ENCODE measurements at places on chromosomes 2 and 18. TPM values are rescaled to one million over a fixed set of nuclear protein-coding genes. Genes with fewer than 3 reads are reported as not detected.

DNA sequence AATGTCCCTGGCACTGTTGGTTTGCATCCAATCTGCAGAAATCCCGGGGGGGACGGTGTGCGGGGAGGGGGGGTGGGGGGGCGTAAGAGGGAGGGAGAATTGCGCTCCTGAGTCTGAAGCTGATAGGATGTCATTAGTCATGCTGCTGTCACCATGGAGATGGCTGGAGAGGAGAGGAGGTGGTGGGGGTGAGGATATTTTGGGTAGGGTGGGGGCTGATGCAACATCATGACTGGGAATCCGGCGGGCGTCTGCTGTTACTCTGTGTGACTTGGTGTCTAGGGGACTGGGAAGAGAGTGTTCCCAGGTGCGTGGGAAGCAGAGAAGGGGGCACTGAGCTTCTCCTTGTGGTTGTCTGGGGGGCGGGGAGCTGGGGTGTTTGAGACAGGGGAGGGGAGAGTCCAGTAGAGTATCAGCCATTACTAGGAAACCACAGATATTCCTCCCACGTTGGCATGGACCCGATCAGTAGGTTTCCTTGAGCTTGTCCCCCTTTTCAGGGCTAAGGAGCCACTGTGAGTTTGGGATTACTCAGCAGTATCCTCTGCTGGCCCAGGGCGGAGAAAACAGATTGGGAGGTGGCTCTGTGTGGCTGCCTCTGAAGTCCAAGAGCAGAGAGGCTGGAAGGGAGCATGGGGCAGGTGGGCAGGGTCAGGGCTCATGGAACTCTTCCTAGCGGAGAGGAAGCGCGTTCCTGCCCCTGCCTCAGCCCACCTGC lies 18.9 kb downstream of the TET3 start:
- DNase-seq, result peak; percentile 84

DNA sequence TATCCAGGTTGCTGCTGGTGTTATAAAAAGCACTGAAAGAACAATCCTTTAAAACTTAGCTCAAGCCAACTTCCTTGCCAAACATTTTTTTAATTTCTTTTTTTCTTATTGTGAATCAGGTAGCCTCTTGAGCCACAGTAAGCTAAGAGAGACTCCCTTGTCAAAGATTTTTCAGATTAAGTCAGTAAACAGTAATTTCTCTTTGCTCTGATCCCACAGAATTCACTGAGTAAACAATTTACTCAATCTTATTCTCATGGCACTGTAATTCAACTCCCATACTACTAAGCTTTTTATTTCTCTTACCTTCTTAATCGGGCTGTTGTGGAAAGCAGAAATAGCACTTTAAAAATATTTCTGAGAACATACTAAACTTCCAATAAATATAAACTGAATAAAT lies 82.7 kb downstream of the C2orf74 start:
- DNase-seq, result no peak

- no peak for DNase-seq
Measured at GRCh38 chr2:31522786-31523185, 58.0 kb downstream of the SRD5A2 start.

Gene GCG
- total RNA-seq, result not detected

Measured in fibroblast of the aortic adventitia (primary cell).